ENCODE measurements at places on chromosomes 12 and 14.

GRCh38 chr14:105294142-105294597 lies 6.6 kb downstream of the BRF1 start:
- DNase-seq, result peak; percentile 76

DNA sequence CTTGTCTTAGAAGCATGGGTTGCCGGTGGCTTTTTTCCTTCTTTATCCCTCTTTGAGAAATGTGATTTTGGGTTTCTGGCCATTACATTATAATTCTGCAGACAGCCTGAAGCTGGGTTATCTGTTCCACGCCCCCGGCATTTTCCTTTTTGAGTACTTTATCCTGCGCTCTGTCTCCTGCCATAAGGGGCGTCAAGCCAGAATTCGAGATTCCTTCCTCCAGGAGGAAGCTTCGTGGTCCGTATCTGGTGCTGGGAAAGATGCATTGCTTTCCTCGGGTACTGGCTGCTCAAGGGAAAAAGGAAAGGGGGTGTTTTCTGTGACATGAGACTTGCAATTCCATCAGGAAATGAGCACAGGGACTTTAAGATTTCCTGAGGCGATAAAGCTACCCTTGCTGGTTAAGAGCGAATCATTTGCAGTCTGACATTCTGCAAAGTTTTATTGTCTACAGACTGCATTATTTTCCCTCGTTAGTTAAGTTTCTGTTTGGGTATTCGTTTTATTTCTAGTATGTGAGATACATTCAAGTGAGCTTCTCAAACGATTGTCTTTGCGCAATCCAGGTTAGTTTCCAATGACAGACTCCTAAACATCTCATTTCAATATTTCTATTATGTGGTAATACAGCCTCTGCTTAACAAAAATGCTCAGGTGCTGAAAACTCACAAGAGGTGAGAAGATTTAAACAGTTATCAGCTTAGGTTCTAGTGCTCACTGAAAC lies 694 bp downstream of the AKAP5 start:
- no peak for DNase-seq

GRCh38 chr12:69527506-69528272 lies 57.5 kb downstream of the FRS2 start:
- no peak for DNase-seq

GRCh38 chr12:110965574-110965973 lies 45.2 kb upstream of the MYL2 start:
- no peak for DNase-seq

- DNase-seq, result peak; percentile 88
Observed at GRCh38 chr12:55738123-55739024, 4.5 kb upstream of the GDF11 start.

DNA sequence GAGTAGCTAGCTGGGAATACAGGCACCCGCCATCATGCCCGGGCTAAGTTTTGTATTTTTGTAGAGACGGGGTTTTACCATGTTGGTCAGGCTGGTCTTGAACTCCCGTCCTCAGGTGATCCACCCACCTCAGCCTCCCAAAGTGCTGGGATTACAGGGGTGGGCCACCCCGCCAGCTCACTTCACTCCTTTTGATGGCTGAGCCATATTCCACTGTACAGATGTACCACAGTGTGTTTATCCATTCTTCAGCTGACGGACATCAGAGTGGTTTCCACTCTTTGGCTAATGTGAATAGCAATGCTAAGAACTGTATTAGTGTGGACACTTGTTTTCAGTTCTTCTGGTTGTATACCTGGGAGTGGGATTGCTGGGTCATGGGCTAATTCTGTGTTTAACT lies 29.5 kb downstream of the SNRNP35 start:
- DNase-seq, result no peak

DNA sequence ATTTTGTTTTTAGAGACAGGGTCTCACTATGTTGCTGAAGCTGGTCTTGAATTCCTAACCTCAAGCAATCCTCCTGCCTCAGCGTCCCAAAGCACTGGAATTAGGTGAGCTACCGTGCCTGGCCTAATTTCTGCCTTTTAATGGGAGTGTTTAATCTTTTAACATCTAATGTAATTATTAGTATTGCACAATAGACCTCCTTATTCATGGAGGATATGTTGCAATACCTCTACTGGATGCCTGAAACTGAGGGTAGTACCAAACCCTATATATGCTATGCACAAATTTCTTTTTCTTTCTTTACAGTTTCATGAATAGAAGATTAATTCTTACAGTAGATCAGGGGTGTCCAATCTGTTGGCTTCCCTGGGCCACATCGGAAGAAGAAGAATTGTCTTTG lies 47.8 kb downstream of the MYRFL start:
- no peak for DNase-seq

DNA sequence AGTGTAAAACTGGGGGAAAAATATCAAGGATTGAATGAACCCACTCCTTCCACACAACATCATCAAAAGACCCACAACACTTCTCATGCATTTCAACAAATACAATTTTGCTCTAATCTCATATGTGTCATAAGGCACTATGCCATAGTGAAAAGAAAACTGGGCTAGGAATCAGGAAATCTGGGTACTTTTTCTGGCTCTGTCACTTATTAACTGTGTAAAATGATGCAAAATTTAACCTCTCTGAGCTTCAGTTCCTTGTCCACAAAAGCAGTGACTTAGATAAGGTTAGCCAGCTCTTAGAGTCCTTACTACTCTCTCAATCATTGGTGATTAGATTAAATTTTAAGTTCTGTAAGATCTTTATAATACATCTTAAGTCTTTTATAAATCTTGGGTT lies 250.5 kb upstream of the SOX5 start:
- no peak for DNase-seq

DNA sequence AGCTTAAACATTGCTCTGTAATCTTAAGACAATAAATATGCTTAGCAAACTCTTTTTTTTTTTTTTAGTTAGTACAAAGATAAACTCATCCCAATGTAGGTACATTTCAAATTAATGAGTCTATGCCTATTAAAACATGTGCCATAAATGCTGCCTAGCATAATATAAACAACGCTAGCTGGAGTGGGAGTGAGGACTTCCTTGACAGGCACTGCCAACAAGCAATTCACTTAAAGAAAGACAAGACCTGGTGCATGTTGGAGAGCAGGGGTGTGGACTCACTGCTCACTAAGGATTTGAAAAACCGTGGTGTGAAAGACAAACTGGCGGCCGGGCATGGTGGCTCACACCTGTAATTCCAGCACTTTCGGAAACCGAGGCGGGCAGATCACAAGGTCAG lies 187.2 kb upstream of the RGS6 start:
- DNase-seq, result no peak
